CD4-positive, alpha-beta T cell treated with Interleukin-6 for 4 hours (primary cell): ENCODE measurements at places on chromosomes 3 and 15.

GRCh38 chr15:90873998-90874605 is 5.7 kb downstream of the FURIN start:
- no peak for DNase-seq

DNA sequence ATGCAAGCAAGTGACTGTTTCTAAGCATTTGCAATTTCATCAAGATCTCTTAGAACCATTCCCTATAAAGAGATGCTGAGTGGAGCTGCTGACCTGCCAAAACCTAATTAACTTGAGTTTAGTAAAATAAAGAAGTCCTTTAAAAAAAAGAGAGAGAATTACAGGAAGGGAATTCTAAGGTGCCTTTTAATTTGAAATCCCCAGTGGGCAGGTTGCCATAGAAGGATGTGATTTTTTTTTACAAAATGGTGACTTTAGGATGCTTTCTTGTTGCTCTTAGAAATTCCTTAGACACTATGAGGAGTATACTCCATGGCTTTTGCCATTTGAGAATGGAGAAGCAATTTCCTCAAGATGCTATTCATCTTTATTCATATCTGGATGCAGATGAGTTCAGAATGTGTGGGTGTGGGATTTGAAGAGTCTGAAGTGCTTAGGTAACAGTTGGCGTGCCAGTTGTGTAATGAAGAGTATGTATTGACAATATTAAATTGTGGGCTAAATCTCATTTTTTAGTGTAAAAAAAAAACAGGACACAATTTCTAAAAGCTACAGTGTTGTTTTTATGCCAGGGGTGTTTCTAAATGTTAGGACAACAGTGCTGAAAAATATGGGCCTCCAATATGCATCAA is 13.6 kb downstream of the LRRC3B start:
- no peak for DNase-seq

GRCh38 chr3:70061096-70061495 is 61.6 kb downstream of the SAMMSON start:
- DNase-seq: no peak

DNA sequence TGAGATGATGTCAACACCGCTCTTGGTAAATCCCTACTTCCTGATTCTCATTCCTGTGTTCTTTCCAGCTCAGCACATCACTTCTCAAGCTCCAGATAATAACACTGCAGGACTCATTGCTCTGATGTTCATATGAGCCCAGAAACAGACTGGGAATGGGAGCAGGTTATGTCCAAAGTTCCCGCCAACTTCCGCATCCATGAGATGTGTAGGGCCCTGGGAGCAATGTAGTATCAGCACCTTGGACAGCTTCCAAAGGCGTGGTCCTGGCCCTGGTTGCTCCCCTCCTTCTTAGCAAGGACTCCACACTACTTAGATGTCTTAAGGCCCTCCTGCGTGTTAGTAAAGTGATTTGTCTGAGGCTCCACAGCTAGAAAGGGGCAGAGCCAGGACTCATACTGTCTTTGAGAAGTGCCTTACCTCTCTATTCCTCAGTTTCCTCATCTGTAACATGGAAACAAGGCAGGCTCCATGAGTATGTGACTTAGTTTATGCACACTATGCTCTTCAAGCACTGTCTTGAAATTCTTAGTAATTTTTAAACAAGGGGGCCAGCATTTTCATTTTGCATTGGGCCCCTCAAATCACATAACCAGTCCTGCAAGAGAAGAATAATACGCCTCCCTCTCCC is 27.9 kb upstream of the SLC6A1 start:
- no peak for DNase-seq

DNA sequence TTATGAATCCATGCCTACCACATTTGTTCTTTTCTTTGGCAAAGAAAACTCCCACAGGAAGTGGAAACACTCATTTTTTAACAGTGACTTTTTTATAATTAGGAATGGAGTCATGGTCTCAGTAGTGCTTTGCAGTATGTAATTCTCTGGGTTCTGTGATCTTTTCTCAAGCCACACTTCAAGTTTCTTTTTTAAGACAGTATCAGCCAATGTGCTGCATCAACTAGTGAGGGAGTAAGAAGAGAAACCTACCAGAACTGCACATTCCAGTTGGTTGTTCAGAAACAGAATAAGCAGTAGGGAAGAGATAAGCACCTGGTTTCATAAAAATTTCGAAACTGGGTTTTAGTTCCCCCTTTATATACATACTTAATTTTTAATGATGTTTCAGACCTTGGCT is 126.3 kb downstream of the FOXB1 start:
- no peak for DNase-seq

GRCh38 chr3:58723173-58723572 is 56.6 kb upstream of the FAM3D start:
- DNase-seq: no peak

DNA sequence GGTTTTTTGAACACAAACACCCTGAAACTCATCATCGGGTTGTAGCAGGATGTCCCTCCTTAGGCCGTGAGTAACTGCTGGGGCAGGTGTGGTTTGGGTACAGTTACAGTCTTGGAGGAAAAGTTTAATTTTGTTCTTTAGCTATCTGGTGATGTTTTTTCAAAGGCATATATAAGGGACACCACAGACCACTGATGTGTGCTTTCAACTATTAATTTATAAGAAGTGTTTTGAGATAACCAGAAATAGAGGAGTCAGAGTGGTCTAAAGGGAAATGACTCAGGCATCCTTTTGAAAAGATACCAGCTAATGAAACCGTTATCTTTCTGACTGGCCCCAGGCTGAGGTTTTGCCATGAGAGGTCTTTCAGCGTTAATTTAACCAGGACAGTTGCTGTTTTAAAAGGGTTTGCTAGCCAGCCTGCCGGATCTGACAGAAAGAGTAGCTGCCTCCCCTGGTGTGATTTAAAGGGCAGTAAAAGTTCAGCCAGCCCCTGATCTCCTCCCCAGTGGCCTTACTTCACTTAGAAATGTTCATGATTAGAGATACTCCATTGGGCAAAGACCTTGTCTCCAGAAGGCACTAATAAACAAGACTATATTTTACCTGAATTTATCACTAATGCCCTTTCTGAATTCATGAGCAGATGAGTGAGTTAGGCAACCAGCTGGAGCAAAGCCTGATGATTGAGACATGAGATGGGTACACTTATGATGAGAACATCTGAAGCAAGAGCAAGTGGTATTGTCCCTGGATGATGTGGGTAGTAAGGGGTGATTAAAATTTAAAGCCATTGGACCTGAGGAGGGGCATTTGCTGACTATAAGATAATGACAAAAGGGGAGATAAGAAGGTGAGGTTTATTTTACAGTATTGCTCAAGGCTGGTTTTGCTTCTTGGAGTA is 482.5 kb upstream of the TBL1XR1 start:
- peak; percentile 29 for DNase-seq

GRCh38 chr15:70344666-70345065 is 246.9 kb upstream of the TLE3 start:
- no peak for DNase-seq

DNA sequence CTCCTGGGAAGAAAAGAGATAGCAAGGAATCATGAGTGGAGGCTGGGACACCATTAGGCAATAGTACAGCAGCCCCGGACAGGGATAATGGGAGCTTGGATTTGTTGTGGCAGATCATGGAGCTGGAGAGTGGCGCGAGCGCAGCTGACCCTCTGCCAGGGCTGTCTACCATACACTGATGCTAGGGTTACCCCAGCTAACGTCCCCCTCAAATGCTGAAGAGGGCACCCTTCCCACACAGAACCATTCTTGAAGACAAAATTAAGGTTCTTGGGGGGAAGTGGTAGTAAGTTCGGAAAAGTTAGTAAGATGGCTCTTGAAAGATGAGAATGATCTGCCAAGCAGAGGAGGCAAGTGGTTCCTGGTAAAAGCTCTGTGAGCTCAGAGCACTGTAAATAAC is 61.1 kb downstream of the ST3GAL6 start:
- DNase-seq: no peak

- no peak for DNase-seq
Observed at GRCh38 chr3:188122571-188123169, 31.3 kb upstream of the LPP start.

DNA sequence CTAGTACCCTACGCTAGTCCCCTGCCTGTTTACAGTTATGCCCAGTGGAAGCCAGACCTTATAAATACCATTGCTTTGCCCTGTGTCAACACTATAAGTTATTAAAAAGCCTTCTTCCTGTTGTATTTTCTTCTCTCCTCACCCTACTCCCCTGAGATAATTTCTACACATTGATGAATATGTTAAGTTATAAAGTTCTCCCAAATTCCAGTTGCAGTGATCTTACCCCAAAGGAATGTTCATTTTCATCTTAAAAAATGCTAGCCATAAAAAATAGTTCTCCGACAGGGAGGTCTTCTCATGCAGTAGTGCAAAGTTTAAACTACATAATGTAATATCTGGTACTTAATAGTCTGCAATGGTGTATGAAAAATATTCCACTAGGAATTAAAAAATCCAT is 58.6 kb downstream of the MAP2K5 start:
- DNase-seq: no peak
